ENCODE measurements at places on chromosomes 5 and 9.

DNA sequence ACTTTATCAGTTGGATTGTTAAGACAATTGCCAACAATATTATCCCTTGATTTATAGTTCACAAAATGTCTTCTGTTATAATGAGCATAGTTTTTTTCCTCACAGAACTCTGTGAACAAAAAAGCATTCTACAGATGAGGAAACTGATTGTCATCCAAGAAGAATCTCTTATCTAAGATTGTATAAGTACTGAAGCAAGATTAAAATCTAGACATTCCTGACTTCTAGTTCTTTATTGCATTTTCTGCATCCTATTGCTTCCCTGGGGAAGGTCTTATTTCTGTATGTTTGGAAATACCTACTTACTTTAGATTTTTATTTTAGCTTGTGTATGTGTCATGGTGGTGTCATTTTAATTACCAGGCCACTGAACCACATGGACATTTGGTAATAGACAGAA lies 884.9 kb upstream of the WWC1 start:
- no peak for DNase-seq

DNA sequence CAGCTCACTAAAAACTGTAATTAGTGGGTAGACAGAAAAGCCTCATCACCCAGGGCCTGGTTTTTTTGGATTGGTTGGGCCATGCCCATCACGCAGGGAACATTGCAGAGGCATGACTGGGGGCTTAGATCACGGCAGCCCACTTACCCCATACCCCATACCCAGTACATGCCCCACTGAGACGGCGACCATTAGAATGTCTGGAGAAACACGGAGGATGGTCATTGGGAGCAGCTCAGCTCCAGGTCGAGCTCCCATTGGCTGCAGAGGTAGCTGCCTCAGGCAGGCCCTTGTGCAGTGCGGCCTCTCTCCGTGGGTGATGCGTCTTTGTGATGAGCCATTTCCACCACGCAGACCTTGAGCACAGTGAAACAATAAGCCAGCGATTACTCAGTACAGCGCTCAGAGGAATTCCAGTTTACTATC lies 204.0 kb downstream of the GADD45G start:
- DNase-seq: no peak

DNA sequence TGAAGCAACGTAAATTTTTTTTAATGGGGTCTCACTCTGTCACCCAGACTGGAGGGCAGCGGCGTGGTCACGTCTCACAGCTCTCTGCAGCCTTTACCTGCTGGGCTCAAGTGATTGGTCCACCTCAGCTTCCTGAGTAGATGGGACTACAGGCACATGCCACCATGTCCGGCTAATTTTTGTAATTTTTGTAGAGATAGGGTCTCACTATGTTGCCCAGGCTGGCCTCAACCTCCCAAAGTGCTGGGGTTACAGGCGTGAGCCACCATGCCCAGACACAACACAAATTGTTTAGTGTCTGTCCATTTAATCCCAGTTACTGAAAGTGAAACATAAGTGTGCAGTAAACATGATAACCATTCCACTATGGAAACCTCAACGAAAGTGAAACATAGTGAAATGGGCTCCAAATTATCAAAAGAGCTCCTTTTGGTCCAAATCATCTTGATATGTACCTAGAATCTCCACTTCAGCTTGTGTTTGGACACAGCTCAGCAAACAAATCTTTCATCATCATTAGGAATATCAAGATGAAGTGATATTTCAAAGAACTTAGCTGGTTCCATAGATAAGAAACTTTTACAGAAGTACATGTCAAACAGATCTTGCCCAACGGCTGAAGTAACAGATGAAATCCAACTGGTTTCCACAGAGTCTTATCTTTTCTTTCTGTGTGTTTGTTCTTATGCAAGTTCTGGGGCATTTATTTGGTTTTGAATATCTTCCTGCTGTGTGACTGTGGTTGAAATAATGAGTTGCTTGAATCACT lies 41.2 kb upstream of the PLPP1 start:
- no peak for DNase-seq

DNA sequence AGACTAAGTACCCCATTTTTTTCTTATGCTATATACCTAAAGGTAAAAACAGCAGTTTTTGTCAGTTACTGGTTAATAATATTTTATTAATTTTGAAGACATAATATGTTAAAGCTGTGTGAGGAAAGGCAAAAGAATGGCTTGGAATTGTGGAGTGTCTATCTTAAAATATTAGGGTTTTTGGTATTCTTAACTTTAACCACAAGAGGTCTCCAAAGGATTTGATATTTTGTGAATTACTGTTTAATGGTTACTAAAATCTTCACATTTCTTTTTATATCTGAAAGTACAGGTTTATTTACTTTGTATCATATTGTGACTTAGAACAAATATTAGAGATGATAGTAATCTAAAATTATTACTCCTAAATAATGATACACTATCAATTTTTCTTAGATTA lies 32.0 kb upstream of the DHFR start:
- DNase-seq: no peak

- no peak for DNase-seq
Measured at GRCh38 chr5:124456249-124456648, 290.2 kb downstream of the ZNF608 start.

DNA sequence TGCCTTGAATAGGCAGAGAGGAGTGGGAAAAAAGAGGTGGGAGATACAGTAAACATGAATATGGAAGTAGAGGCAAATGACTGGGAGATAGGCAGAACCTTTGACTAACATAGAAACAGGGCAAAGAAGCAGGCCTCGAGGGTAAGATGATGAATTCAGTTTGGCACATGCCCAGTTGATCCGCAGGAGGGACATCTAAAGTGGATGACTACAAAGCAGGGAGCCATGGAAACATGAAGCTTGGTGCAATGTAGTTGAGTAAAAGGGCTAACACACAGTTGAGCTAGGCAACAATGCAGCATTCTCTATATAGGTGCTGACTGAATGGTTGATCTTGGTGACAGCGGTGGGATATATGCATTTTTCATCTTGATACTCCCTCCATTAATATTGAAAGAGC lies 253.8 kb downstream of the DMRT2 start:
- no peak for DNase-seq

DNA sequence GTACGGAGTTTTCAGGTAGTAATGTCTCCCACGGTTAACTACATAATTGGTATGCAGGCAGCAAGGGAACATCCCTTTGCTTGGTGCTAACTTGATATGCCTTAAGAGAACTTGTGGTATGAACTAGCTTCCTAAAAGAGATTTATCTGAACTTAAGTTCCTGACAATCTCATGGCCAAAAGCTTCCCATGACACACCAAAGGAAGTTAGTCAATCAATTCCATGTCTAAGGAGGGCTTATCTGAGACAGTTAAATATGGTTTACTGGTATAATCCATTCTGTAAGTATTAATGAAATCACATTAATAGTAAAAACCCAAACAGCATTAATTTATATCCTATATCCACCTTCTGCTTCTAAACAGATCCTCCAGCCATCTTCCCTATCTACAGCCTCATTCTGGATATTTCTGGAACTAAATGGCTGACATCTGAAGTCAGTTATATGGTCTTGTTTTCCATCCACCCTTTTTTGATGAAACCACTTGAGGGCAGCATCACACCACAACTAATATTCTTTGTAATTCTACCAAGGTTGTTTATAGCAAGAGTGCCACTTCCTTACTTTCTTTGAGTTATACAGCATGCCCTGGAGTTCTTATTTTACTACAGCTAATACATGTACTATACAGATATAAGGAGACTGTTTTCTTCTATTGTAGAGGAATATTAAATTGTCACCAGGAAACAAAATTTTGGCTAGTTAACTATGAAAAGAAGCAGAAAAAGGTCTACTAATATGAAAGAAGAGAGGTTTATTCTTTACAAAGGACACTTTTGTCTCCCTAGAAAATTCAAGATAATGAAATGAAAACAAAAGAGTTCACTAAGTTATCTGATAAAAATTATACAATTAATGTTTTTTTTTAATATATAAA lies 34.7 kb downstream of the SHOC1 start:
- peak; percentile 4 for DNase-seq

GRCh38 chr5:152113401-152113800 lies 188.8 kb upstream of the GLRA1 start:
- no peak for DNase-seq
